ENCODE measurements at places on chromosomes 2 and 18.

- no peak for DNase-seq
Observed at GRCh38 chr2:105438104-105438929, 39.5 kb upstream of the FHL2 start.

DNA sequence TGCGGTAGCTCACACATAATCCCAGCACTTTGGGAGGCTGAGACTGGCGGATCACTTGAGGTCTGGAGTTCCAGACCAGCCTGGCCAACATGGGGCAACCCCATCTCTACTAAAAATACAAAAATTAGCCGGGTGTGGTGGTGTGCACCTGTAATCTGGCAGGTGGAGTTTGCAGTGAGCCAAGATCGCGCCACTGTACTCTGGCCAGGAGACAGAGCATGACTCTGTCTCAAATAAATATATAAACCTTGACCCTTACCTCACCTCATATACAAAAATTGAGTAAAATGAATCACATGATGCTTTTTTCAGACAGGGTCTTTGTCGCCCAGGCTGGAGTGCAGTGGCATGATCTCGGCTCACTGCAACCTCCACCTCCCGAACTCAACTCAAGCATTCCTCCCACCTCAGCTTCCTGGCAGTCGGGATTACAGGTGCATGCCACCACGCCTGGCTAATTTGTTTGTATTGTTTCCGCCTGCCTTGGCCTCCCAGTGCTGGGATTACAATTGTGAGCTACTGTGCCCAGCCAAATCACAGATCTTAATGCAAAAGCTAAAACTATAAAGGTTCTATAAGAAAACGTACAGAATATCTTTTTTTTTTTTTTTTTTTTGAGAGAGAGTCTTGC, 25.3 kb downstream of the XPO1 start:
- DNase-seq: no peak

GRCh38 chr2:128466376-128466775, 147.7 kb upstream of the HS6ST1 start:
- DNase-seq: no peak

DNA sequence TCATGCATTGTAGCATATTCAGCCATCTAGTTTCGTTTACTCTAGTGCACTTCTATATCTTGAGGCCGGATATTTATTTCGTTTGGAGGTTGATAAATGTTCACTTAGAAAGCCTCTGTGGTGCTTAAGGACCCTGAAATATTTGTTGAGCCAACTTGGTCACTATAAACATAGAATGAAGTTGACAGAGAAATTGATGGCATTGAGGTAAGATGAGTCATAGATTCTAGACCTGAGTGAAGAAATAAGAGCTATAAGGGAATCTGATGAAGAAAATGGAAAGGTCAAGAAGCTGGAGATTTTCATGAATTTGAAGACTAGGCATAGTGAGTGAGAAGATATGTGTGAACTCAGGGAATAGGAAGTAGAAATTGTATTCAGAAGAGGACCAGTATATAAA, 35.9 kb downstream of the EPC2 start:
- no peak for DNase-seq

- DNase-seq: no peak
Observed at GRCh38 chr2:201827621-201828020, 21.3 kb downstream of the CDK15 start.

GRCh38 chr18:5824370-5824984, 70.8 kb downstream of the TMEM200C start:
- no peak for DNase-seq

DNA sequence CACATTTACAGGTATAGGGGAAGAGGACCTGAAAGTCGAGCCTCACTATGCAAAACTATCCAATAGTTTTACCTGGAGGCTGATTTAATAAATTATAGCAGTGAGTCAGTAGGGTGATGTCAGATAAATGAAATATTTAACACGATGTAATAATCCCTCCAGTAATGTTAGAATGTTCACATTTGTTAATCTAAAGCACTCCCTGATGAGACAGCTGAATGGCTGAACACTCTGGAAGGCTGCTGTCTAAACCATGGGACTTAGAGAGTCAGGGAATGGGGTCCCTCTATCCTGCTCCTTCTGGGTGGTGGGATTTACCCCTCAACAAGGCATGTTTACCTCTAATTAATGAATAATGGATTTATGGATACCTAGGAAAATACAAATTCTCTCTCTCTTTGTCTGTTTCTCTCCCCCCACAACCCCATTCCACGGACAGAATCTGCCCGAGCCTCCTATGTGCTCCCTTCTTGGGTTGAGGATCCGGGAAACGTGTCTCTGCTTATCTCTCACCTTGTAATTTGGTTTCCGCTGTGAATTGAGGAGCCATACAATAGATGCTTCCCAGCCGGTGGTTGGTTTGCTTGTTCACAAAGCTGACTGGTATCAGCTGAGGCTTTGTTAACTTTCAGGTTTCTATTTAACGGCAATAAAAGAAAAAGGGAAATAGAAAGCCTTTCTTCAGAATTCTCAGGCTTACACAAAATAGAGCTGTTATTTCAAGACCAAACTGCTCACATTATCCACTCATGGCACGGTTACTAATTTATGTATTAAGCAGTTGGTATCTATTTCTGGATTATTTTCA, 25.9 kb downstream of the LRRC30 start:
- DNase-seq: no peak

GRCh38 chr18:60925892-60926291, 407.3 kb upstream of the CDH20 start:
- no peak for DNase-seq

DNA sequence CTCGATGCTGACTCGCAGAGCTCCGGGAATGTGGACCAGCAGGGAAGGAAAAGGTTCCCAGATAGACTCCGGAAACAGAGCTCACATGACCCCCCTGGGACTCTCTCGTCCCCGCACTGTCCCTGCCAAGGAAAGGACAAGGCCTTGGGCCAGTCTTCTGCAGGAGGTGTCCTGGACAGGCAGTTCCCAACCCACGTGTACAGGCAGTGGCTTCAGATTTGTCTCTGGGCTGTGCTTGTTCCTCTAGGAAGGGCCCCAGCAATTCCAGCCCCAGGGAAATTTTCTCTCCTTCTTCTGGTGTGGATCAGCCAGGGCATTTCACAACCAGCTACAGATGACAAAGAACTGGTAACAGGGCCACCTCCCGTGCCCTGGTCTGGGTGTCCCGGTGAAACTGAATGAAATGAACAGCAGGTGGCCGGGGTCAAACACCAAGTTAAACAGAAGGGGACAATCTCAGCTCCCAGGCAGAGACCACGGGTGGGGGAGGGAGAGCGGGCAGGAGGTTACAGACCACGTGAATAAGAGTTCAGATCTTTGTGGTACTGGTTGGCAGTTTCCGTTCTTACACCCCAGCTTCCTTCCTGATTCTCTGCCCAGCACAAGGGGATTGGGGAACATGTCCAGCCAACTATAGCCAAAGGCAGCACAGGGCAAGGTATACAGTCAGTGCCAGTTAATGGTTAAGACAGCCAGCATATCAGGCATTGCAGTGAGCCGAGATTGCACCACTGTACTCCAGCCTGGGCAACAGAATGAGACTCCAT, 52.2 kb upstream of the CAB39 start:
- DNase-seq: peak; percentile 60

DNA sequence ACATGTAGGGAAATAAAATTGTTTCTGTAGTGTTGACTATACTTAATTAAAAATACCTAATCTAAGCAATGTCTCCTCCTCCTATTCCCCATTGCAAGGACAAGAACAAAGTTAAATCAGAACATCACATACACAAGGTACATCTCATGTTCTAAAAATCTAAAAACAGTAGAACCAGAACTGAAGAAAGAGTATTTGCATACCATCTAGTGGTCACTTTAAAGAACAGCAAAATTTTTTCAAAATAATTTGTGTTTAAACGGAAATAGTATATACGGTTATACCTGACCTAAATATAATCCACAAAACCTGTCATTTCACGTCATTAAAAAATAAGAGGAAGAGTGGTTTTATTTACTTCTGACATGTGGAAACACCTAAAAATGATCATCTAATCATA, 294.3 kb upstream of the KCNH7 start:
- DNase-seq: no peak

DNA sequence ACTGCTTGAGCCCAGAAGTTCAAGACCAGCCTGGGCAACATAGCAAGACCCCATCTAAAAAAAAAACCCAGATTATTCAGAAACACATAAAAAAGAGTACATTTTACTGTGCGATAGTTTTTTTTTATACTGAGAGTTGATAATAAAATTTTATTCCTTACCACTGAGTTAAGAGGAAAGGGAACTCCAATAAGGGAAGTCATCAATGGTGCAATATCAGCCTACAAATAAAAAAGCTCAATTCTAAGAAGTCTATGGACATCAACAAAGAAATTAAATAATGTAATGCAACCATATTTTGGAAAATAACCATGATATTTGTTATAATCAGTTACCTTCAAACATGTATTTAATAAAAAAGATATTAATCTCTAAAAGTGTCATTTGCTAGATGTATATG, 46.6 kb downstream of the PIGN start:
- DNase-seq: no peak

Measured in stimulated activated CD4-positive, alpha-beta T cell treated with anti-CD3 and anti-CD28 coated beads, Interleukin-12 subunit alpha, Interleukin-12 subunit beta, amount 100 ng/mL, for 24 hours (primary cell).